ENCODE measurements at places on chromosomes 1 and 21.

GRCh38 chr1:37872692-37873091 is 13.3 kb upstream of the MTF1 start:
- DNase-seq, result no peak

- no peak for DNase-seq
Measured at GRCh38 chr1:75265792-75266191, 131.6 kb downstream of the LHX8 start.

DNA sequence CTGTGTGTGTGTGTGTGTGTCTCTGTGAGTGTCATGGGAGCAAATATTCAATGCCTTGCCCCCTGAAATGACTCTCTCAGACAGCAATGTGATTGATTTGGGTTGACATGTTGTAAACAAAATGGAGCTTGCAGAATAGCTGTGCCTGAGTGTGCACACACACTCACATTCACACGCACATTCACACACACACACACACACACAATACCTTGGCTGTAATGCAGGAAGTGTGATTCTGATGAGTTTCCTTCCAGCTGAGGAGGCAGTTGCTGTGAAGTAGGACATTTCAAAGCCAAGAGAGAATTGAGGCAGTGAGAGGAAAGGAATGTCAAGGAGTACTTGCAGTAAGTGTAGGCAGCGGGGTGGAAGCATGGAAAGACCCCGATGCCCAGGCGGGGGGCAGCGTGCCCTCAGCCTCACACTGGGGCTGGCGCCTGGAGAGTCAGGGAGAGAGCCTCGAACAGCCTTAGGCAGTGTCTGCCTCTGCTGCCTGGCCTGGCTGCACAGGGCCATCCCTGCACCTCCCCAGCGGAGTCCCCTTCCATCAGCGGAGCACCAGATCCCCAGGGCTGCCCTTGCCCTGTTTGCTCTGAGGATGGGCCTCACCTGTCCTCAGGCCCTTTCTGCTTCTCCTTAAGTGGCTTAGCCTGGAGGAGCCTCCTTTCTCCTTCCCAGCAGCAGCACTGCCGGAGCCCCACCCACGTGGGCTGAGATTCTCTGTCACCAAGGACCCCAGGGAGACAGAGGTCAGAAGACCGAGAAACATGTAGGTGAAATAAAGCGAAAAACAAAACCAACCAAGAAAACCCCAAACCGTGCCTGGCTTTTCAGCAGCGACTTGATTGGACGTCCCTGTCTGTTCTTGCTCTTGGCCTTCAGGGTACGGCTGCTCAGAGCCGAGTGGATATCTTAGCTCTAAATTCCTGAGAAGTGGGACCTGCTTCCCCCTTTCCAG is 9.2 kb downstream of the VASH2 start:
- DNase-seq, result no peak

GRCh38 chr21:39084073-39084472 is 99.2 kb downstream of the PSMG1 start:
- DNase-seq, result no peak

DNA sequence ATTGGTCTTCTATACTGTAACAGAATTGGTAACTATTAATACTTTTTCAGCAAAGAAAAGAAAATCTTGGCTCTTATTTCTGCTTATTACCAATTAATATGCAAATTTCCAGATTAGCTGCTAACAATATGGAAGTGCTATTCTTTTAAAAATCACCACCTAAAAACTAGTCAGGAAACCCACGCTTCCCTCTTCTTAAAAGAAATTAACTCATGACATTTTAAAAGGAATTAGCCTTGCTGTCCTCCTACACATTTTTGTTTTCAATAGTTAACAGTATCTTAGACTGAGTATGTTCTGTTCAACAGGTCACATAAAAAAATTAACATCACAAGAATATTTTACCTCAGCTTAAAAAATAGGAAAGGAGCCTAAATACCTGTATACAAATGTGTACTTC is 27.3 kb downstream of the ABL2 start:
- no peak for DNase-seq

DNA sequence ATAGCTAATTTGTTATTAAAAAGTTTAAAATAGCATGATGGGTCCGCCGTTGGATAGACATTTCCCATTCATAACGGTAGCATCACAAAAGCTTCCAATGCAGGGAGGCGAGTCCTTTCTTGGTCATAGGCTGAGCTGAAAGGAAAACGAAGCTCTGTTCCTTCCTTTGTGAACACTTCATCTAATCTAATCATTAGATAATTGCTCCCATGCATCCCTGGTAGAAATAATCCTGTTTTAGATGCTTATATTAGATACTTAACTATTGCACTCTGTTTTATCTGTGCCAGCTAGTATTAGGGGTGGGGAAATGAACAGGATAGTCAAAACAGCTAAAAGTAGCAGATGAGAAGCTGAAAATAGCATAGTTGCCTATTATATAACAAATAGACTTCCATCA is 215.0 kb downstream of the SLC35F3 start:
- DNase-seq, result no peak

DNA sequence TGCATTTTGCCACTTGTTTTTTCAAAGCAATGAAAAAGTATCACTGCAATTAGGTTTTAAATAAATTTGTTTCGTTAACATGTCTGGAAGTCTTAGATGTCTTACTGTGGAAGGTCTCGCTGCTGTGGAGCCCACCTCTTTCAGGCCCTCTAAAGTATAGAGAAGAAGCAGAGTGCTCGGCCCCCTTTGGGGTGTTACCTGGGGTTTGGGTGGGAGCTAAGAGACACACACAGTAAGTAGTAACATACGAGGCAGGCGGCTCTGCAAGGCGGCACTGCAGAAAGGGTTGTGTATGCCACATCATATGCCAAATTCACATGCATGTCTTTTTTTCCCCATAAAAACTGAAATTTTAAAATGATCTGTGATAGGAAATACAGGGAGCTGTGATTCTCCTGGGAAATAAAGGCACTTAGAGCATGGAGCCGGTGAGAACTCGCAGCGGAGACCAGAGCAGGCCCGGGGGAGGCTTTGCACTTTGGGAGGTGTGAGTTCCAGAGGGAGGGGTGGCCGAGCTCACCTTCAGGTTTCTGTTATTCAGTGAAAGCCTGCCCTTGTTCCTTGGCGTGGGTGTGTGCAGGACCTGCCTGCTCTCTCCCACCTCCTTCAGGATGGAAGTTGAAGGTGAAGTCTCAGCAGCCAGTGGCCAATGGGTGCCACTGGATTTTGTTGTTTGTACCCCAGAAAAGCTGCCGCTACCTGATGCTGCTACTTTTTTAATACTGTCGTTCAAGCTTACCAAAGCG is 35.7 kb upstream of the PWP2 start:
- DNase-seq, result no peak

- no peak for DNase-seq
Measured at GRCh38 chr1:209583408-209583807, at the start of gene CAMK1G. CAMK1G (plus strand) TSS chr1:209583714; CDS start chr1:209594984, 11,270 bp downstream.

DNA sequence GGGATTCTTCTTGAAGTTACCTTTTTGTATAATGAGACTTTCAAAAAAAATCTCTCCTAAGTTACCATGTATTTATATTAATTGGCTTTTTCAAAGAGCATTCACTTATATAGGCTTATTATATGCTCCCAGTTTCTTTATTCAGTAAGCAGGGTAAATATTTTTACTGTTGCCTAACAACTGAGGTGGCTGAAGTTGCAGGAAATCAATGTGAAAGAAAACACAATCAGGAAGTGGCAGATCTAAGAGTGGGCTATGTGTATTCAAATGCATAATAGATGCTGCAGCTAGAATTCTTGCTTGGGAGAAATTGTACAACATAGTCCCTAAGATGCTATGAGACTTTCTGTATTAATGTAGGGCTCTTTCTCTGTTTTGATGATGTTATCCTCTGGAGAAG is 606.9 kb downstream of the NUF2 start:
- no peak for DNase-seq

DNA sequence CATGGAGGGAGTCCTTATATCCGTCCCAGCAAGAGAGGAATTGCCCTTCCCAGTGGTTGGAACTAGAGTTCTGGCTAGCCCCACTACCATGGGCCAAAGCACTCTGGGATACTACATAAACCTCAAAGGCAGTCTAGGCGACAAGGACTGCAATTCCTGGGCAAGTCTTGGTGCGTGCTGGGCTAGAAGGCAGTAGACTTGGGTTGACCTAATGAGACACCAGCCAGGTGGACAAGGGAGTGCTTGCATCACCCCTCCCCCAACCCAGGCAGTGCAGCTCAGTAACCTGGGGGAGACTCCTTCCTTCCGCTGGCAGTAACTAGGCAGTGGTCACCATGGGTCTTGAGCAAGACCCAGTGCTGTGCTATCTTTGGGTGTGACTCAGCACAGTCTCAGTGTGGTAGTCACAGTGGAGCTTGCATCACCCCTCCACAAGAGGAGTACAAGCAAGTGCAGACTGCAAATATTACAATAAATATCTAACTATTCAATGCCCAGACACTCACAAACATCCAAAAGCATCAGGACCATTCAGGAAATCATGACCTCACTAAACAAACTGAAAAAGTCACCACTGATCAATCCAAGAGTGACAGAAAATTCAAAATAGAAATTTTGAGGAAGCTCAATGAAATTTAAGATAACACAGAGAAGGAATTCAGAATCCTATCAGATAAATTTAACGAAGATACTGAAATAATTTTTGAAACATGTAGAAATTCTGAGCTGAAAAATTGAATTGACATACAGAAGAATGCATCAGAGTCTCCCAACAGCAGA is 84.7 kb upstream of the LYPLAL1 start:
- DNase-seq, result peak; percentile 88

GRCh38 chr1:37850352-37850955 is 8.9 kb downstream of the MTF1 start:
- no peak for DNase-seq

DNA sequence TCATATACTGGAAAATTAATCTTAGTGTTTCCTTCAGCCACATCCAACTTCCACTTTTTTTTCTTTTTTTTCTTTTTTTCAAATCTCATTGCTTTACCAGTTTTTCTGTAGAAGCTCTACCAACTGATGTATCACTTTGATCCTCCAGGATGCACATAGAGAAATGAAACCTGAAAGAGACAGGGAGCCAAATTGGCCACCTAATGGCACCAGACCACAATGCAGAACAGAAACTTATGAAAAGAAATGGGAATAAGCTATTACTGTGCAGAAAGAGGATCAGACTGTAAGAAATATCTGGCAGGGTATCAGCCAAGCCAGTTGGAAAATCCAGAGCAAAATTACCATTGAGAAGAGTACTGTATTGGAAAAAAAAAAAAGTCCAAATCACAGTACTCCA is 1514.2 kb downstream of the MRPL39 start:
- no peak for DNase-seq

DNA sequence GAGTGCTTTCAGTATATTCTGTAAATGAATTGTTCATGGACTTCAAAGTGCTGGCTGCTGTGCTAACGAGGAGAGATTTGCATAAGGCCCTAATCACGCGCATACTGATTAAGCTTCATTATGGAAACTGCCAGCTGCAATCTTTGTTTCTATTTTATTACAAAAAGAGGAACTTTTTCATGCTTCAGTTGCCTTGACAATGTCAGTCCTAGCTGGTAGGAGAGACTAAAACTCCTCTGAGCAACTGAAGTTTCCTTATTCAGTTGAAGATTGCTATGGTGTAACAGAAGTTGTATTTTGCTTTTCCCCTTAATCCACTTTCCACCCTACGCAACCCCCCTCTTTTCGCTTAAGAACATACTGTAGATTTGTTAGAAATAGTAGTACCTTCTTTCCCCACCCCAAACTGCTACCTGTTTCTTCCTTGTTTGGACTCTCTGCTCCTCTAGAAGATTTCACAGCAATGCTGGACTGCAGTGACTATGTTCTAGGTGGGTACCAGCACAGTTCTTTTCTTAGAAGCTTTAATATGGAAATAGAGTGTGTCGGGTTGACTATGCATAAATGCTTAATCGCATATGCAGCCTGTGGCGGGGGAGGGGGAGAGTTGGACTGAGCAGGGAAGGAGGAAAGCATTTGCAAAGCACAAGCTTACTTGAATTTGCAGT is 108.3 kb downstream of the POU2F1 start:
- no peak for DNase-seq

DNA sequence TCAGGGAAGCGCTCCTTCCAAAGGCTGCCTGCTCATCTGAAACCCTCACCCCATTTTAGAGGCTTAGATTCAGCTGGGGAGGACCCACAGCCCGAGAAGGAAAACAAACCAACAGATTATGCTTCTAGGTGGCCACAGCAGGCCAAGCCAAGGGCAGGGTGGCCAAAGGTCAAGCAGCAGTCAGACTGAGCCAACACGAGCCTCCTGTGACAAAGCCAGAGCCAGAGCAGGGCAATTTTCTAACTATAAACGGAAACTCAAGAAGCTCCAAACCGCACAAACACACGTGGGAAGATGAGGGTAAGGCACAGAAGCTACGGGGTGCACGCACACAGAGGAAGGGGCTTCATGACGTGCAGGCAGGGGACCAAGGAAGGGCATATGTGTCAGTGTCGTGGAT is 64.1 kb downstream of the PLEKHA6 start:
- no peak for DNase-seq

- DNase-seq, result no peak
Measured at GRCh38 chr1:221162352-221162751, 283.1 kb downstream of the HLX start.

GRCh38 chr1:147264158-147264768 is 21.8 kb downstream of the CHD1L start:
- no peak for DNase-seq

- no peak for DNase-seq
Measured at GRCh38 chr1:232037774-232038388, 411.3 kb downstream of the DISC1 start.

GRCh38 chr1:20125100-20125499 is 5.8 kb upstream of the PLA2G2D start:
- DNase-seq, result no peak

DNA sequence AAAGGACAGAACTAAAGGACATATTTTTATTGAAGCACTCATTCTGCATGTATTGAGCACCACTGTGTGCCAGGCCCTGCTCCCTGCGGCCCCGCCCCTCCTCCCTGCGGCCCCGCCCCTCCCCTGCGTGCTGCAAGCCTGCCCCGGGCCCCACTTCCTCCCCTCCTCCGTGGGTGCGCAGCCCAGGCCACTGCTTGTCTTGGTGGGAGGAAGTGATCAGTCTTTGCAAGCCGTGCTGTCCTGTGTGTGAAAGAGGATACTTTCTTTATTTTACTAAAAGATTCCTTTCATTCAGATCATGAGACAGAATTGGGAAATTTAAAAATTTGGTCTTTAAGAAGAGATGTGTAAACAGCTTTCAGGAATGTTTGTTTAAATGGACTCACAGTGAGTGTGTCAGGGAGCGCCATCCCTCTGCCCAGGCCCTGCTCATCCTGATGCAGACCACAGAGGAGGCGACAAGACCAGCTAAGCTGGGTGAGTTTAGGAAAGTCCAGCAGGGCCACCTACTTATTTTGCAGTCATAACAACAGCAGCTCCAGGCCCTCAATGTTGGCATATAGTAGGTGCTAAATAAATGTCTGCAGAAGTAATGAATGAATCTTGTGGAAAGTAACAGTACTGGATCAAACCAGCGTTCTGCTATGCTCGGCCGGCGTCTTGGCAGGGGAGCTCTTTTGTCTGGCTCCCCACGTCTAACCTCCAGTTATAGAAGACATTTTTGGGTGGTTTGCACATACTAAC is 88.3 kb upstream of the SELENON start:
- DNase-seq, result no peak

GRCh38 chr21:44359396-44359795 is 6.0 kb downstream of the TRPM2 start:
- DNase-seq, result no peak

Measured in AG09309 (cell line).